ENCODE measurements at places on chromosomes 1 and 21.

DNA sequence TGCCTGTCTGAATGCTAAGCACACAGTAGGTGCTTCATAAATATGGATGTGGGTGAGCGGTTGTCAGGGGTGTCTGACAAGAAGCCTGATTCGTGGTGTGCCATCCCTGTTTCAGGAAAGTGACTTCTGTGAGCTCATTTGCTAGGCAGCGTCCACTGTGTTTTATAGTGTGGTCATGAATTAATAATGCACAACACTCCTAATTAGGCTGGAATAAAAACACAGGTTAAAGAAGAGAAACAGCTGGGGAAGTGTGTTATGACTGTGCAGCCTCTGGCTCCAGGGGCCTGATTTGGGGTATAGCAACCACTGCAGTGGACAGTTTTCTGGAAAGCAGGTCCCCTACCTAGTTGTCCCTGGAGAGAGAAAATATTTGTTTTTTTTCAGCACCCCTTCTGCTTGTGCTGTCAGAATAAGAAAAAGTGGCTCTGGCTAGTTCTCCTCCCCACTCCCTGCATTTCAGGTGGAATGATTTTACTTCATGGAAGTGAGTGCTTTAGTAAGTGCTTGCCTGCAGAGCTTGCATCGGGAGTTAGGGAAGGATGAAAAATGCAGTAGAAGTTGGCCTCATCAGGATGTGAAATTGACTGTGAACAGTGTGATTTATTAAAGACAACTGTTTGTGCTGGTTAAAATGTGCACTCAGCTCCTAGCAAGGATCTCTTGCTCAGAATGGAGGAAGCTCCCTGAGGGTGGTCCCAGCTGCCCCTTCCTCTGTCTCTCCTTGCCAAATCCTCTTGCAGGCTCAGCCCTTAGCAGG lies 333.8 kb downstream of the HHAT start:
- no peak for DNase-seq

DNA sequence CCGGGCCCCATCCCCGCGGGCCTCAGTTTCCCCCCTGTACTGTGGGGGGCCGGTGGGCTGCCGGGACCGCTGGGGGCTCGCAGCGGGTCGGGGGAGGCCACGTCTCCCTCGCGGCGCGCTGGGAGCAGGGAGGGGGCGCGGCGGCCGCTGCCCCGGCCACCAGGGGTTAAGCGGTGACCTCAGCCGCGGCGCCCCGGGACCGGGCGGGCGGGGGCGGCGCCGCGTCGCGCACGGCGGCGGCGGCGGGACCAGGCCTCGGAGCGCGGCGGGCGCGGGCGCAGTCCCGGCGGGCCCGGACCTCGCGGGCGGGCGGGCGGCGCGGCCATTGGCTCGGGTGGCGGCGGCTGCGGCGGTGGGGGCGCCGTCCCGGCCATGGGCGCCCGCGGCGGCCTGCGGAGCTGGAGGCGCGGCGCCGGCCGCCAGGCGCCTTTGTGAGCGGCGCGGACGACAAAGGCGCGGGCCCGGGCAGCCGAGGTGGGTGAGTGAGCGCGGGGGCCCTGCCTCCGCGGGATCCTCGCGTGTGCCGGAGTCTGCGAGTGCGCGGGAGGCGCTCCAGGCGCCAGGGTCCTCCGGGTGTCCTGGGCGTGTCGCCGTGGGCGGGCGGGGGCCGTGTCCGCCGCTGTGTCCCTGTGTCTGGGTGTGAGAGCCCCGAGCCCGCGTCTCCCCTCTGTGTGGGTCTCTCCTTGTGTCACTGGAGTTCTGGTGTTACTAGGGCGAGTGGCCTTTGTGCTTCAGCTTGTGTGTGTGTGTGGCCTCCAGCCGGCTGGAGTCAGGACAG lies at the start of gene ARHGEF10L:
Gene ARHGEF10L, plus strand, starts transcription at position 222 of the 778 bp plus-strand sequence. CDS start 40,898 bp downstream, outside the sequence.
- DNase-seq, result no peak

GRCh38 chr1:22320587-22321344 lies 130.9 kb upstream of the ZBTB40 start:
- no peak for DNase-seq

DNA sequence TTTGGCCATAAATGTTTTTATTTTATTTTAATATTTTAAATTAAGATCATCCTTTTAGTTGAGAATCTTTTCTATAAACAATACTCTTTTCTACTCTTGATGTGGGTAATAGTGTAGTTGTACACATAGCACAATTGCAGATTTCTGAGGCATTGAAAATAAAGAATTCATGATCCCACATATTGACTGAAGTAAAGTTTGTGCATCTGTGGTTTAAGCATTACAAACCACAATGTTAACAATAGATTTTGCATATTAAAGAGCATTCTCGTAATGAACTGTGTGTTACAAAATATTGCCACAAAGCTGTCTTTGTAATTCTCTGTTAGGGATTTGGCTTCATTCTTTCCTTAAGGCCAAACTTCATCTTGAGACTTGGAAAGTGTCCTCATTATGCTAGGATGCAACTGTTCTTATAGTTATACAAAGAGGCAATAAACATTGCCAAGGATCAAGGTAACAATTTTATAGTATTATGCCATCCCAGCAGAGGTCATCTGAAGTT lies 256.8 kb downstream of the OLFM3 start:
- no peak for DNase-seq

GRCh38 chr1:193566735-193567134 lies 380.3 kb upstream of the B3GALT2 start:
- DNase-seq, result no peak

- no peak for DNase-seq
These were observed 180.4 kb downstream of the SLC44A5 start for GRCh38 chr1:75430526-75430925.
